DND-41 (cell line): ENCODE measurements at places on chromosomes 7 and 10.
A peak's percentile ranks its signal among the peaks of the same experiment; 100 is the strongest.

DNA sequence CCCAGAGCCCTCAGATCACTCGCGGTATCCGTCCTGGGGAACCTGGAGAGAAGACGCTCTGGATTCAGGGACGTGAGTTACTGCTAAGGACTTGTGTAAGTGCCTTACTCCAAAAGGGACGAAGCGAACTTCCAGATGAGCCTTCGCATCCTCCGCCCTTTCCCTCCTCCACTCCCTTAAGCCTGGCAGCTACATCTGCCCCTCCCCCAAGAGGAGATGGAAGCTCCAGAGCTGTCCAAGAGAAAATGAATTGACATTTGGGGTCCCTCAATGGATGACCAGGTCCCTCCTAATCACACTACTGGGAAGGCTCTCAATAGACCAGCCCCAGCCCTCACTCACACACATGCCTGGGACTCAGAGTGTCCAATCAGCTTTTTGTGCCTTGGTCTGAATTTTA, 31.3 kb upstream of the GDF10 start:
- H3K4me3 ChIP-seq = no peak overlapping the region
- peaks cover 17% of the 10 kb centered on the region for H3K4me1 ChIP-seq
- no peak for DNase-seq
- H3K27me3 ChIP-seq = no peaks in the 10 kb centered on the region
- no peak overlapping the region for H3K27ac ChIP-seq
- H3K36me3 ChIP-seq = no peaks in the 10 kb centered on the region

DNA sequence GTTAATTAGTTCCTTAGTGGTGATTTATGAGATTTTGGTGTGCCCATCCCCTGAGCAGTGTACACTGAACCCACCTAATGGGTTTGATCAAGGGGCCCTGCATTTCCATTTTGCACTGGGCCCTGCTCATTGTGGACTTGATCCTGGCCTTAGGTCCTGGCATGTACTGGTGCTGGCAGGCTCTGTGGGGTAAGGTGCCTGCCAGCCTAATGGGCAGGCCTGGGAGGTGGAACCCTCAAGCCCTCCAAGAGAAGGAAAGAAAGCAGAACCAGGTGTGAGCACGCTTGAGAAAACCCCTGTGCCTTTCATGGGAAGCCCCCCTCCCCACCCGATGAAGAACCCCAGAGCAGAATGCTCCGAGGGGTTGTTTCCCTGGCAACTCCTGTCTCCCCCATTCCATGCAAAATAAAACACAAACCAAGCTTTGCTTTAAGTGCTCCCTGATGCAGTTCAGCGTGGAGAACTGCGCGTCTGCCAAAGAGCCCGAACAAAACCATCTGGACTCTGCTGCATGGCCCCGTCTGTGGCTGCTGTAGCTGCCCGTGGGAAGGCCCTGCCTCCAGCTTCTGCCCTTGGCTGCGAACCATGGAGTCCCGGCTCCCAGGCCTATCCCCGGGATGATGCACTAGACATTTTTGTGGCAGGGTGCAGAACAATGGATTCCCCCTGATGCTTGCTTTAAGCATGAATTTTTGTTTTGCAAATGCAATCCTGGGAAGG, 123.3 kb downstream of the PRPF18 start:
- no peak for DNase-seq
- no peaks in the 10 kb centered on the region for H3K27me3 ChIP-seq
- H3K4me1 ChIP-seq = peaks cover 57% of the 10 kb centered on the region
- H3K27ac ChIP-seq = no peak overlapping the region; the same call in 1 of the 2 replicates

GRCh38 chr7:80324032-80324431, 187.8 kb downstream of the GNAT3 start:
- H3K36me3 ChIP-seq = no peaks in the 10 kb centered on the region
- no peak for DNase-seq
- no peak overlapping the region for H3K27ac ChIP-seq

DNA sequence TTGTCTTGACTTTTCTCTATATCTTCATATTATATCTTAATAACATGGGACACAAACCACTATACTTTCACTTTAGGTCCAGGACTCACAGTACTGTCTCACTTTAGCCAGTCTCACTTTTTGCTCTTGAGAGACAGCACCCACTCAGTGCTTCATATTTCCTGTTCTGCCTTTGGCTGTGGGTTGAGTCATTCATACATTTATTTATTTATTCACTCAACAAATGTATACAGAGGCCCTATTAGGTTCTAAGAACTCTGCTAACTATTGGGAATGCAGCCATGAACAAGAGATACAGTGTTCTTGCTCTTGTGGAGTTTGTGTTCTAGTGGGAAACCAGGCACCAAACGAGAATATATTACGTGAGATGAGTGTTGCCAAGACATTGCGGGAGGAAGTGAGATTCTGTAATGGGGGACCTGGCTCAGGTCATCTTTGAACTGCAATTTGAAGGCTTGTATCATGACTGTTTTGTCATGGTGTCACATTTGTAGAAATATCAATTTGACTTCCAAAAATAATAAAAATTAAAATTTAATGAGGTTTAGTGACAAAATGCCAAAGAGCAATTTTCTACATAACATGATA, 190.1 kb downstream of the SDHAF3 start:
- H3K27me3 ChIP-seq = no peaks in the 10 kb centered on the region
- no peaks in the 10 kb centered on the region for H3K4me1 ChIP-seq
- DNase-seq = no peak
- no peaks in the 10 kb centered on the region for H3K36me3 ChIP-seq
- no peak overlapping the region for H3K27ac ChIP-seq

DNA sequence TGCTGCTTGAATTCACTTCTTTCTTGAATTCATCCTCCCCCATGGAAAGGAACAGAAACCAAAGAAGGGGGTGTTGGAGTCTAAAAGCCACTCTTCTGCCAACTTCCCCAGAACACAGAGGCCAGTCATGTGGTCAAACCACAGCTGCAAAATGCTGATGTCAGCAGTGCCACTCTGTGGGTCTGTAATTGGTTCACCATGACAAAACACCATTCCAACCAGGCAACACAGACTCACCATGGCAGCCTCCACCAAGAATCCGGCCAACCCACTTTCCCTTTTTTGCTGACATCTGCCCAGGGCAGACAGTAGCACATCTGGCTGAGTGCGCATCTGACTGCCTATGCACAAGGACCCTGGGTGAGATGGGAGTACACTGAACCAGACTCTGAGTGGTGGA, 16.8 kb downstream of the OSBPL3 start:
- H3K4me3 ChIP-seq = no peak overlapping the region
- no peaks in the 10 kb centered on the region for H3K27me3 ChIP-seq
- DNase-seq = peak; percentile 47
- peak overlapping the region; percentile 19 for H3K27ac ChIP-seq
- peaks cover 50% of the 10 kb centered on the region for H3K4me1 ChIP-seq
